Small intestine (tissue), 16 donors: ENCODE measurements at places on chromosomes 4 and X. TPM values are rescaled to one million over a fixed set of nuclear protein-coding genes. Genes with fewer than 3 reads are reported as not detected.

DNA sequence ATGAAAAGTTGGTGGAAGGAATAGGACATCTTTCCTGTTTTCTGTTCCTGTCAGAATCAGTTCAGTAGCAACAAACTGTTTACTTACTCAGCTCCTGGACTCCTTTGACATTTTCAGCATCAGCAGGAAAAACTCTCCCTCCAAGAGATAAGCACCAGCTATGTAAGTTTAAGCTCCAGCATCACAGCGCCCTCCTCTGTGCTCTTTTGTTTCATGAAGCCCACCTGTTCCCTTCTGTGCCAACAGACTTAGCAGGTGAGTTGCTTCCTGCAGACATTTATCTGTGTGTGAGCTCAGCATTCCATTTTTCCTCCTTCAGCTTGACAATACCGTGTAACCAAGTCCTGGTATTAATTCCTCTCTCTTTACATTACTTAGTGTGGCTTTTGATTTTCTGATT is 644.1 kb upstream of the AGA start:
- DNase-seq: peak; percentile 59
- no peak overlapping the region for H3K27ac ChIP-seq
- no peaks in the 10 kb centered on the region for H3K36me3 ChIP-seq

DNA sequence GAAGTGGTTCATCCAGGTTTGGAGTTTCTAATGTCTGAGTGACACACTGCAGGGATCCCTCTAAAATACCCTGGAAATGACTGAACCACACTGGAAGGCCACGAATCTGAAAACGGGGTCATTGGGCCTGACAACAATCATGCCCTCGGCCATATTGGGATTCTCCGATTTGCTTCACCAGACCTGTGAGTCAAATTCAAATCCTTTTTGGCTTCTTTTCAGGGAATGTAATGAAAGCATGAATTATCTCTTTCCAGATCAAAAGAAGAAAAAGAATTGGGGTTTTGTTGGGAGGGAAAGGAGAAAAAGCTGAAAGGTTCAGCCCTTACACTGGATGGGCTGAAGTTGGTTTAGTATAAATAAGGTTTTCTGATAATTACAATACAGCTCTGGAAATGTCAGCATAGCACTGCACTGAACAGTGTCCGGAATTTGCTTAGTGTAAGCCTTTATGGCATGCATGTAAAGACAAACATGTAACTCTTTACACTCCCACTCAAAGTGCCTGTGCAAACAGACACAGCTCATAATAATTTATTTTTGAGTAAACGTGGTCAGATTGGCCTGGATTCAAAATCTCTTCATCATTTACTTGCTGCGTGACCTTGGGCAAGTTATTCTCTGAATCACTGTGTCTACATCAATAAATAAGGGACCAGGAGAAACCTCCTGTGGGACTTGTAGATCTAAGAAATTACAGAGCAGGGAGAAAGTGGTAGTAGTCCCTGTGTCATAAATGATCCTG is 21.4 kb downstream of the CT47C1 start:
- H3K4me1 ChIP-seq: no peaks in the 10 kb centered on the region
- DNase-seq: no peak
- no peaks in the 10 kb centered on the region for H3K27me3 ChIP-seq
- H3K4me3 ChIP-seq: no peak overlapping the region
- no peaks in the 10 kb centered on the region for H3K36me3 ChIP-seq

DNA sequence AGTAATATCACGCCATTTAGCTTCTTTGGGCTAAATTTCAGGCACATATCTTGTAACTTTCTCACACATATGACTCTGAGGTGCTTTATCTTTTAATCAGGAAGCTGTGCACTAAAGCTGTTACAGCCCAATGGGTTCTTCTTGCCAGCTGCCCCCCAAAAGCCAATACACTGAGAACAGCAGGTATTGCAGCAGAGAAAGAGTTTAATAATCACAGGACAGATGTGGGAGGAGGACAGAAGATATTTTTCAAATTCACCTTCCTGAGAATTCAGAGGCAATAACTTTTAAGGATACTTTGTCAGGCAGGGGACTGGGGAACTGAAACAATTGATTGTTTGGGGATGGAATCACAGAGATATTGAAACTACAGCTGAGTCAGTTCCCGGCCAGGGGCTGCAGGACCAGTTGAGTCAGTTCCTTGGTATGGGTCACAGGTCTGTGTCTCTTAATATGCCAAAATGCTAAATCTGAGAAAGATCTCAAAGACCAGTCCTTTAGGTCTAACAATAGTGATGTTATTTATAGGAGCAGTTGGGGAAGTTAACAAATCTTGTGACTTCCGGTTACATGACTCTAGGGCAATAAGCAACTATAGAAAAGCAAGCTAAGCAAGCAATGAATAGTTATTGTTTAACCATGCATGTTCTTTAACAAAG is 28.1 kb downstream of the DDIT4L start:
- H3K4me3 ChIP-seq: no peak overlapping the region
- H3K4me1 ChIP-seq: no peaks in the 10 kb centered on the region

- H3K27me3 ChIP-seq: no peaks in the 10 kb centered on the region
- DNase-seq: no peak
- H3K27ac ChIP-seq: peak overlapping the region; percentile 96
- H3K36me3 ChIP-seq: no peaks in the 10 kb centered on the region
Measured at GRCh38 chrX:18985186-18985435, 1.2 kb upstream of the PHKA2 start.

- H3K4me3 ChIP-seq: no peak overlapping the region
- no peaks in the 10 kb centered on the region for H3K4me1 ChIP-seq
- peak; percentile 58 for DNase-seq
- H3K27ac ChIP-seq: no peak overlapping the region
- H3K36me3 ChIP-seq: no peaks in the 10 kb centered on the region
Measured at GRCh38 chrX:10501611-10502010, 118.8 kb downstream of the MID1 start.

DNA sequence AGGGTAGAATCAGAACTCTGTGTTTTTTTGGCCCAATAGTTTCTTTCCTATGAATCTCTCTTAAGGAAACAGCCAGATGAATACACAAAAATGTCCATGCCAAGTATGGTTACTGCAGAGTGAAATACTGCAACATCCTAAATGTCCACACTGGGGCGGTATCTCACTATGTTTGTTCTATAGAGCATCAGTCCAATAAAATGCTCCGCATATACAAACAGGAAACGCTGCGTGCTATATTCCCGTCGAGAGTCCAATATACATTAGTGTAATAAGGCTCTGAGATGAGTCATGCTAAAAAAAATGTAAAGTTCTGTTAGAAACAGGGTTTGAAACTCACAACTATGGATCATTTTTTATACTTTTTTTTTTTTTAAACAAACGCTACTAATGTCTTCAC is 72.9 kb upstream of the ENOX2 start:
- DNase-seq: peak; percentile 50
- H3K27ac ChIP-seq: no peak overlapping the region
- no peak overlapping the region for H3K4me3 ChIP-seq
- H3K4me1 ChIP-seq: no peaks in the 10 kb centered on the region

GRCh38 chr4:165928601-165929000 is 55.6 kb downstream of the TLL1 start:
- H3K27ac ChIP-seq: no peak overlapping the region
- no peaks in the 10 kb centered on the region for H3K27me3 ChIP-seq
- no peak for DNase-seq
- no peak overlapping the region for H3K4me3 ChIP-seq
- no peaks in the 10 kb centered on the region for H3K36me3 ChIP-seq

- no peak overlapping the region for H3K27ac ChIP-seq
- DNase-seq: no peak
- H3K27me3 ChIP-seq: no peaks in the 10 kb centered on the region
- H3K36me3 ChIP-seq: no peaks in the 10 kb centered on the region
- H3K4me3 ChIP-seq: no peak overlapping the region
Measured at GRCh38 chr4:175871774-175872405, 59.8 kb upstream of the GPM6A start.

GRCh38 chr4:52751487-52751911 is 274 bp upstream of the ERVMER34-1 start:
- no peak for DNase-seq
- no peak overlapping the region for H3K27ac ChIP-seq
- H3K4me3 ChIP-seq: peak overlapping the region; percentile 54
- H3K4me1 ChIP-seq: no peaks in the 10 kb centered on the region
- H3K27me3 ChIP-seq: no peaks in the 10 kb centered on the region
- no peaks in the 10 kb centered on the region for H3K36me3 ChIP-seq

- no peaks in the 10 kb centered on the region for H3K36me3 ChIP-seq
- no peaks in the 10 kb centered on the region for H3K27me3 ChIP-seq
- no peak for DNase-seq
- H3K4me1 ChIP-seq: no peaks in the 10 kb centered on the region
- H3K4me3 ChIP-seq: no peak overlapping the region
Measured at GRCh38 chrX:9352243-9352642, 112.6 kb upstream of the TBL1X start.

DNA sequence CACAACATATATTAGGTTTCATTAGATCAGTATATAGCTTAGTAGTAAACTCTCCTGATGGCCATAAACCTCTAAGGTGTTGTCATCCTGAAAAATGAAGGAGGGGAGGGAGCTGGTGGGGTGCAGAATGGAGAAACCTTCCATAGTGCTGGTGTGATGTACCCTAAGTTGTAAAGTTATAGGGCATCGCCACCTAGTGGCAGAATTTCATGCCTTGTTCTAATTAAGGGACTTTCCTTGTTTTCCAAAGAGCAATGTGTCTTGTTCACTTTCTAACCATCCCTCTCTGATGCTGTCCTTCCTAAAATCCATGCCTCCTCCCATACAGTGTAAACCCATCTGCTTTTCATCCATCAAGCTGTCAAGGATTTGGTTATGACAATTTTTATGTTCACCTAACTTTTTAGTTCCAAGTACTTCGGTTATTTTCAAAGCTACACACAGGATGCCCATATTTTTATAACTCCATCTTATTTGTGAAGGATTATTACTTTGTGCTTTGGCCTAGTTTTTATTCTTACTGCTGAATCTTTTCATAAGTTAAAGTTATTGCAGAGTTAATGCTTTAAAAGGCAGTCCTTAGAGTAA is 4.5 kb downstream of the NBDY start:
- H3K27ac ChIP-seq: no peak overlapping the region
- H3K4me1 ChIP-seq: no peaks in the 10 kb centered on the region
- peak; percentile 54 for DNase-seq
- H3K4me3 ChIP-seq: no peak overlapping the region
- H3K27me3 ChIP-seq: no peaks in the 10 kb centered on the region

Gene SLC25A6
- 508 TPM for polyA plus RNA-seq

Gene PNMA6F
- polyA plus RNA-seq: 0.01 TPM

Gene ZAR1
- 0.03 TPM for polyA plus RNA-seq

Gene NPNT
- polyA plus RNA-seq: 83.8 TPM

Gene ARHGEF38
- polyA plus RNA-seq: 3.3 TPM

Gene DCAF12L2
- not detected for polyA plus RNA-seq
